Hematopoietic multipotent progenitor cell treated with erythropoietin and hydrocortisone succinate and interleukin-3 and kit ligand, for 4 days (in vitro differentiated cells): ENCODE measurements at places on chromosomes 5 and 9.

DNA sequence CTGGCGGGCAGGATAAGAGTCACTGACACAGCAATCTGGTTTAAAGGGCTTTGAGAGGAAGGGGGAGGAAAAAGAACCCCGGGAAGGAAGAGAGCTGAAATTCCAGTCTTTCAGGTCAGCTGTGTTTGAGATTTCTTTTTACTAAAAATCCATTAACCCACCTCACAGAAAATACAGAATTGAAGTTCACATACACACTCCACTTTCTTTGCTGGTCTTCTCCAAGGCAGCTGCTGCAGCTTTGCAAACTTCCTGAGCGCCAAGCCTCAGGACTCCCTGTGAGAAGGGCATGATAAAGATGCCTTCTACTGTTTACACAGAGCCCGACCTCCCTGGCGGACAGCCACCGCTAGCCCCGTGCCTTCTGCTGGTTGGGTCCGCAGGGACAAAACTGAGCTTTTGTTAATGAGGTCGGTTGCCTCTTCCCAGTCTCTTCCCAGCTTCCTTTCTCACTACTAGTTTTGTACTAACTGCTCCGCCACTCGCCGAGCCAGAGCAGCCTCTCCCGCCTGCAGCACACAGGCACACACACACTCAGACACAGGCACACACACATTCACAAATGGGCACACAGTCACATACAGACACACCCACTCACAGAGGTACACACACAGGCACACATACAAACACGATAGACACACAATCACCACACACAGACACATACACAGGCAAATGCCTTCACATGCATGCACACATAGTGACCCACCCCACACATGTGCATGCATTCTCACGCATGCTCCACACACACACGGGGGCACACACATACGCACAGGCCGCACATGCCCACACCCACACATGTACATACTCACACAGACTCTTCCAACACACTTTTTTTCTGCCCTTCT is at the start of gene FREM1:
Gene FREM1, minus strand, starts transcription at position 468 of the 845 bp plus-strand sequence. CDS start 41,451 bp downstream, outside the sequence.
- peak; percentile 80 for DNase-seq

DNA sequence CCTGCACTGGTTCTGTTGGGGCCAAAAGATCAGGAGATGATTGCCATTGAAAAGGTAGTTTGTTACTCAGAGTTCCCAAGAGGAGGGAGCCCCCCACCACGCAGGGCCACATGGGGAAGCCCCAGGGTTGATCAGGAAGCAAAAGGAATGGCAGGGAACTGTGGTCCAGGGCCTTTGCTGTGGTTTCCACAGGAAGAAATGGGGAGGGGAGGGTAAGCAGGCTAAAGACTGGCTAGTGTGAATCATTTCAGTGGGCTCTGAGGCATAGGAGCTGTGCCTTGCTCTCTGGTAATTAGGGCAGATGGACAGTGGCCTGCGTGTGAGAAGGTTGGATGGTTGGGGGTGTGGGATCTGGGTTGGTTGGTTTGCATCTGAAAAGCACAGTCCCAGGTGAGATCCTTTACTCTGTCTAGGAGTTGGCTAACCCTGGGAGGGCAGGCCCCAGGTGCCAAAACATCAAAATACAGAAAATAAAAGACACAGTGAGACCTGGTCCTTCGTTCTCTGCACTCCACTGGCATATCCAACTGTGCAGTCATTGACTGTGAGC is 66.1 kb downstream of the PTPDC1 start:
- DNase-seq = no peak

DNA sequence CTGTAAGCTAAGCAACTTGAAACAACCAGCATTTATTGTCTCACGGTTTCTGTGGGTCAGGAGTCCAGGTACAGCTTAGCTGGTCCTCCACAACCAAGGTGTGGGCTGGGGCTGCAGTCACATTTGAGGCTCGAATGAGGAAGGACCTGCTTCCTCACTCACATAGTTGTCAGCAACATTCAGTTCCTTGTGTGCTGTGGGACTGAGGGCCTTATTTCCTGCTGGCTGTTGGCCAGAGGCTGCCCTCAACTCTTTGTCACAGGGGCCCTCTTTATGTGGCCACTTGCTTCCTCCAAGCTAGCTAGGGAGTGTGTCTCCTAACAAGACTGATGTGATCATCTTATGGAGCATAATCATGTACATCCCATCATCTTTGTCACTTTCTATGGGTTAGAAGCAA is 29.2 kb upstream of the SEMA4D start:
- DNase-seq = peak; percentile 72

- no peak for DNase-seq
Observed at GRCh38 chr9:3200331-3200774, 325.4 kb downstream of the RFX3 start.

GRCh38 chr9:76431601-76432000 is 27.4 kb upstream of the GCNT1 start:
- no peak for DNase-seq

DNA sequence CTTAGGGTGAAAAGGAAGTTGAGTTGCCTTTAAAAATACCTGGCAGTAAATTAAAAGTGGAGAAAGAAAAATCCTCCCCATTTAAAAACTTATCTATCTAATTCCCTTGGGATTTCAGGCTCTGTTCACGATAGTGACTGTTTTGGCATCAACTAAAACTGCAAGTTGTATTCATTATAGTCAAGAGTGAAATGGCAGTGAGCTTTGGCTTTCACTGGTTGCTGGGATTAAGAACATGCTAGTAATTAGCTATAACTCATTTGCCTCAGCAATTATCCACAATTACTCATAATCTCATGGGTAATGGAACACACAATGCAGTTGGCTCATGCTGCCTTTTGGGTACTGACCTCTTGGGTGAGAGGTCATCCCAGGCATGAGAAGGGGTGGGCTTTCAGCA is 250.1 kb downstream of the GAS1 start:
- no peak for DNase-seq

GRCh38 chr9:21398955-21399489 is 9.9 kb upstream of the IFNA8 start:
- DNase-seq = no peak

GRCh38 chr9:5416953-5417352 is 20.8 kb downstream of the PLGRKT start:
- no peak for DNase-seq

DNA sequence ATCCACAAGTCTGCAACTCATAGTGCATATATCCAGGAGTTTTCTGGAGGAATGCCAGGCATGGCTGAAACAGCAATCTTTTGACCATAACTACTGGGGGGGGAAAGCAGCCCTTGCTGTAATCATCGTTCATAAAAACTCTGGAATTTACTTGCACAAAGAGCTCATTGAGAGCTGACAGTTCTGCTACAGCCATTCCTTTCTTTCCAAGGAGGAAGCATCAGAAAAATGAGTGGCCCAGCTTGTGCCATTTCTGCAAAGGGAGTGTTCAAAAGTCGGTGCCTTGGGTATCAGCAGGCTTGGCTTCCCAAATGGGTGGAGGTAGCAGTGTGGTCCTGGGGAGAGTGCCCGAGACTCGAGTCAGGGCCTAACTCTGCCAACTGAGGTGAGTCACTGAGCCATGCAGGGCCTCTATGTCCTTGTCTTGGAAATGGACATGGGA is 101.5 kb downstream of the GCNT1 start:
- DNase-seq = no peak

GRCh38 chr5:94983861-94984535 is 300.9 kb downstream of the MCTP1 start:
- no peak for DNase-seq

DNA sequence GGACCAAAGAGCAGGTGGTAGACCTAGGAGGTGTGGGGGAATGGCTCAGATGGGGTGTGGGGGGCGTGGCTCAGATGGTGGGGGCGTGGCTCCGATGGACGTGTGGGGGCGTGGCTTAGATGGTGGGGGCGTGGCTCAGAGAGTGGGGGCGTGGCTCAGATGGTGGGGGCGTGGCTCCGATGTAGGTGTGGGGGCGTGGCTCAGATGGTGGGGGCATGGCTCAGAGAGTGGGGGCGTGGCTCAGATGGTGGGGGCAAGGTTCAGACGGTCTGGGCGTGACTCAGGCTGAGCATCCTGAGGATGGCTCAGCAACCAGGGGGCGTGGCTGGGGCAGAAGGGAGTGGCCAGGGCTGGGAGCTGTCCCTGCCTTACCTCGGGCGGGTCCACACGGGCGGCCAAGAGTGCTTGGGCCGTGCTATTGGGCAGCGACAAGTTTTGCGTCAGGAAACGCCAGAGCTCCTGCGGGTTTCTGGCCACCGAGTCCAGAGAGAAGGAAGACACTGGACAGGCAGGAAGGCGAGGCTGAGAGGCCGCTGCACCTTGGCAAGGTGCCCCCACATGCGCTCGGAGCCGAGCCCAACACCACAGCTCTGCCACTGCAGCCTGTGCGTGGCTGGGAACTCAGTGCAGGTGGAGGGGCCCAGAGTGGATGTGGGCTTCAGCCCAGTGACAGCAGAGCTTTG is 5.9 kb downstream of the ABCA2 start:
- peak; percentile 95 for DNase-seq
